ENCODE measurements at places on chromosomes 16 and 17.

DNA sequence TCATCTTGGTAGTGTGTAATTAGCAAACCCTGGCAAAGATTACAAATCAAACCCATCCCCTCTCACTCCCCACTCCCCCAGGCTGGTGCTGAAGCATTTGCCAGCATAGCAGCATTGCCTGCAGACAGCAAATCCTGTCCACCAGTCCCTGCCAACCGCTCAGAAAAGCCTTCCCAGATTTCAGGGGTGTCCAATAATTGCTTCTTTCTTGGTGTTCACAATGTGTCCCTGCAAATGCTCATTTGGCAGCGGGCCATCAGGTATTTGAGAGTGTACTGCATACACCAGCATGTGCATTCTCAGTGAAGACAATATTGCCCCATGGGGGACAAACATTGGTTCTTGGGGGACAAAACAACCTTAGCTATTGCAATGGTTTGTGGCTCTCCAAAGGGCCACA is 28.2 kb downstream of the ORC6 start:
- DNase-seq = no peak

- DNase-seq = no peak
These were observed 767 bp downstream of the RPS6KB1 start for GRCh38 chr17:59893676-59894100.

GRCh38 chr16:63785170-63785569 is 1336.7 kb downstream of the CDH11 start:
- no peak for DNase-seq

- no peak for DNase-seq
These were observed 157.0 kb downstream of the COPRS start for GRCh38 chr17:31702041-31702440.

DNA sequence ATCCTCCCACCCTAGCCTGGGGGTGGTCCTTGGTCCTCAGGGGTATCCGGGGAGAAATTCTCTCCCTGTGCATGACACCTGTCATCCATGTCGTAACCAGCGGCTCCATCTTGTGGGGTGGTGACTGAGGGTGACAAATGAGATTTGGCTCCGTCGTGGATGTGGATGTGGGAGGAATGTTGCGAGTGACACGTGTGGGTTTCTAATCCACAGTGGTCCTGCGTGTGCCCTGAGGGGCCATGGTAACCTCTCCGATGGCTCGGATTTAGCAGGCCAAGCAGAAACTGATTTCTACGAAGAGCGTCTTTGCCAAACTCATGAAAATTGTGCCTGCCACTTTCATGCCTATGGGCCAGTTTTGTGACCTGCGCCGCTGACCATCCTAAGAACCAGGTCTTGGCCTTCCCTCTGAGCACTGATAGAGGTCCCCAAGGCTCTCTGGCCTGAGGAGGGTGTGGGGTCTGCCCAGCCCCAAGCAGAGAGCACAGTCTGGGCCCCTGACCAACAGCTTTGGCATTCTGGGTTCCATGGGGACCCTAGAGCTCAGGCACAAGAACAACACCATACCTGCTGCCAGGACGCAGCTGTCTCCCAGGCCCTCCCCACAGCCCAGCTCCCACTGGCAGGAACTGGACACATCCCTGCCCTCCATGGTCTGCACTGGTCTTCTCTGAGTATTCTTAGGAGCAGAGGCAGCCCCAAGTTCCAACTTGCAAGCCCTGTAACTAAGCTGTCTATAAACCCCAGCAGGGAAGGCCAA is 79.0 kb downstream of the AMFR start:
- DNase-seq = no peak

DNA sequence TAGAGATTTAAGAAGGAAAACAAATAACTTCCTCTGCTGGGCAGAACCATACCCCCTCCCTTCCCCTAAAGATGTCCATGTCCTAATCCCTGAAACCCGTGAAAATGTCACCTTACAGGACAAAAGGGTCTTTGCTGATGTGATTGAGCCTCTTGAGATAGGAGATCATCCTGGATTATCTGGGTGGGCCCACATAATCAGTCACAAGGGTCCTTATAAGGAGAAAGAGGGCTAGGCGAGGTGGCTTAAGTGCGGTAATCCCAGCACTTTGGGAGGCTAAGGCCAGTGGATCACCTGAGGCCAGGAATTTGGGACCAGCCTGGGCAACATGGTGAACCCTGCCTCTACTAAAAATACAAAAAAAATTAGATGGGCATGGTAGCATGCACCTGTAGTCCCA is 12.0 kb upstream of the SLC39A11 start:
- no peak for DNase-seq

GRCh38 chr16:4378999-4379690 is 7.5 kb downstream of the VASN start:
- no peak for DNase-seq

Measured in neural crest cell (in vitro differentiated cells).